ENCODE measurements at places on chromosomes 16 and 17.
A peak's percentile ranks its signal among the peaks of the same experiment; 100 is the strongest.

DNA sequence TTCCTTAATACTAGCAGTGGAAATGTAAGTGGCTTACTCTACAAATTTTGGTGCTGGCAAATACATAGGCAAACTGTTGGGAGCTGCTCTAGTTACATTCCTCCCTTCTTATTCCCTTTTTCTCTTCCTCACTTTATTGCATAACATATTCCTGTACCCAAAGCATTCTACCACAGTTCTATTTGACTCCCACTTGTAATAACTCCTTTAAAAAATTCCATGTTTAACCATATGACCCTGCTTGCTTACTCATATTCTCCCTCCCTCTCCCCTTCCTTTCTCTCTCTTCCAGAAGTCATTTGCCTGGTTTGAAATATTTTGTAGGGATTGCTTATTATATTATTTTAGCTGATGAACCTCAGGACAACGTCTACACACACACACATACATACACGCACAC, 22.7 kb downstream of the NQO1 start:
- no peak for DNase-seq

- DNase-seq, result no peak
Measured at GRCh38 chr16:20782470-20782869, 18.7 kb downstream of the ACSM3 start.

- DNase-seq, result no peak
Measured at GRCh38 chr17:67198131-67198530, 46.9 kb downstream of the HELZ start.

DNA sequence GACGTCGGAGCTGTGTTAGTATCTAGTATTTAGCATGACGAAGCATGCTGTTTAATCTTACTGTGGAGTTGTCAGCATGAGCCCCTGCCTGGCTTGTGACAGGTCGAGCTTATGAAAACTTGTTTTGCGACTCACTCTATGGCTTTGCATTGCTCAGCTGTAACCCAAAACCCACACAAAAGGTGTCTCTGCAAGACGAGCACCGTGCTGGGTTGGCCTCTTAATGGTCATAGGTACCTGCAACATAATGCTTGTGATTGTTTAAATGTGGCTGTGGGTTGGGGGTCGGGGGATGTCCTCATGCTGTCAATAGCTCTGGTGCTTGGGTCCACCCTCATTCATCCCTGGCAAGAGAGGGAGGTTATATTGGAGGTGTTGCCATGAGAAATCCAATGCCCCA, 5.4 kb downstream of the NTN1 start:
- peak; percentile 63 for DNase-seq

- DNase-seq, result no peak
Measured at GRCh38 chr17:21190078-21190477, 23.9 kb downstream of the TMEM11 start.

DNA sequence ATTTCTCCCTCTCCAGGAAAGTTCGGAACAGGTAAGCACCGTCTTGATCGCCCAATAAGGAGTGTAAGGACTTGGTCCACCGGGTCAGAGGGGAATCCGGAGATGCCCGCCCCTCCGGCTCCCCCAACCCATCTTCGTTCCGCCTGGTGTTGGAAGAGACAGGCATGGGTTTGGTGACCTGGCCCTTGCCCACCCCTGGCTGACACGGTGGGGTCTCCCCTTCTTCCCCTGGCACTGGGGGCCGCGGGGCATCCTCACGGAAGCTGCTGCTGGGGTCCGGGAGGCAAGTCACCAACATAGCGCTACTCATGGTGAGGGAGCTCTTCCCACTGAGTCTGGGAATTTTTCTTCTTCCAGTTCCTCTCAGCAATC, 3.2 kb downstream of the AXIN2 start:
- no peak for DNase-seq

DNA sequence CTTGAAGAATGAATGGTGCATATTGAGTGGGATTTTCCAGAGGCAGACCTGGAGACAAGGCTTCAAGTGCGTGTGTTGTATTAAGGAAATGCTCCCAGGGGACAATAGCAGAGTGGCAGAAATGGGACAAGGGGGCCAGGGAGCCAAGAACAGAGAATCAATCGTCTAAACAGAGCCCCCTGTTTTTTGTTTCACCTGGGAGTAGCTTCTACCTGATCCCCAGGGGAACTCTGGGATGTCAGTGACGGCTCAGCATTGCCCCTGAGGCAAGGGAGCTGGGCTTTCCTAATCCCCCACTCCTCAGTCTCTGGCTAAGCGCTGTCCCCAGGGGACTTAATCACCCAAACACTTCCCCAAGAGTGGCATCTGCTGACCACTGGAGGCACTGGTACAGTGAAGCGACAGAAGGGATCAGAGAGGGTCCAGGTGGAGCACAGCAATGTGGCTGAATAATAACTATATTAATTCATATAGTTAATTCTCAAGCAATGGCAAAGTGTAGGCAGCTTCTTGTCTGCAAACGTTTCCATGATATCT, 35.7 kb upstream of the C16orf78 start:
- DNase-seq, result no peak

GRCh38 chr17:6862825-6863224, 31.3 kb upstream of the TEKT1 start:
- DNase-seq, result no peak

DNA sequence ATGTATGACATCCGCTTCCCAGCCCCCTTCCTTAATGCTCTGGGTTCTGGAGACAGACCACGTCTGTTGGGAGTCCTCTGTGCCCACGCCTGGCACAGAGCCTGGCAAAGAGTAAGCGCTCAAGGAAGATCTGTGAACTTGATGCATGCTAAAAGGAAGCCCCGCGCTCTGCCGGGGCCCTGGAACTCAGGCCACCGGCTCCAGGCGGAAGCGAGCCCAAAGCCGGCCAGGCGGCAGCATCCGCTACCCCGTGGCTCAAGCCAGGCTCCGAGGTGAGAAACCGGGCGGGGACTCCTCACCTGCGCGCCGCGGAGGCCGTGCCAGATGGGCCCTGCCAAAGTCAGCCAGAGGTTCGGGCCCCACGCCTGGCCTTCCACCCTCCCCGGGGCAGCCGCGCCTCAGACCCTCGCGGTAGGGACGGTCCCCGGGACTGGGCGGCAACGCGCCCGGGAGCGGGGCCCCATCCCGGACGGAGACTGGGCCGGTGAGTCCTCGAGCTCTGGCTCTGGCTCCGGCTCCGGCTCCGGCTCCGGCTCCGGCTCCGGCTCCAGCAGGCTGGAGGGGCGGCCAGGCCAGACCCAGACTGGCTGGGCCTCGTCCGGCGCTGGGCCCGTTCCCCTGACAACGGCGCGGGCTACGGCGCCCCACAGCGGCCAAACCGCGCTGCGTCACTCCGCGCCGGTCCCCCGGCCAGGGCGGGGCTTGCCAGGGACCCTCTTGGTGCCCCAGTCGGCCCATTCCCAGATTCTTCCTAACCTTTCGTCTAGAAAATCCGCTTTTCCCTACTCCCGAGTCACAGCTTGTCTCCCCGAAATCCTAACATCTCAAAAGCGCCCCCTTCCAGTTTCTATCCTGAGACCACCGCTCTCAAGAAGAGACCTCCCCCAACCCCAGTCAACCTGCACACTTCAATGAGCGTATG, at the start of gene ZDHHC1:
Gene ZDHHC1 (minus strand): TSS at position 606 of the 922 bp plus-strand sequence. CDS start 8,702 bp downstream, outside the sequence.
- DNase-seq, result peak; percentile 92

- DNase-seq, result no peak
Measured at GRCh38 chr16:27568077-27568476, 18.1 kb downstream of the KATNIP start.

Data from endodermal cell (in vitro differentiated cells).